Stimulated activated naive CD8-positive, alpha-beta T cell treated with anti-CD3 and anti-CD28 coated beads, Interleukin-15, amount 100 ng/mL, for 72 hours (primary cell): ENCODE measurements at places on chromosomes 3 and 15.

DNA sequence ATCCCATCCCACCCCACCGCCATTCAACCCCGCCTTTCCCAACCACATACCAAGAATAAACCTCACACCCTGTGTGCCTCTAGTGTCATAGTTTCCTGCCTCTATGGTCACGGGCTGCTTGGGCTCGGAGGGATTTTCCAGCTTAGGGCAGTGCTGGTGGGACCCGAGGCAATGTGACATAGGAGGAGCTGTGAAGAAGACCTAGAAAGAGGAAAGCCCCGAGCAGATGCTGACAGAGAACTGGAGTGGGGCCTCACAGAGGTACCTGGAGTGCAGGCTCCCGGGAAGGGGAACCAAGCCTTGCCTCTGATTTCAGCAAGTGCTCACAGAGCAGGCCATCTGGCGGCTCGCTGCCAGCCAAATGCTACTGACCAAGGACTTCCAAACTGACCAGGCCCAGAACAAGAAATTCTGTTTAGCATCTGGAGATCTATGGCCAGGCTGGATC is 27.5 kb downstream of the BHLHE40 start:
- peak; percentile 94 for DNase-seq

GRCh38 chr3:171749124-171749523 is 61.2 kb downstream of the PLD1 start:
- no peak for DNase-seq

GRCh38 chr3:107411056-107411455 is 33.8 kb downstream of the CCDC54 start:
- no peak for DNase-seq

DNA sequence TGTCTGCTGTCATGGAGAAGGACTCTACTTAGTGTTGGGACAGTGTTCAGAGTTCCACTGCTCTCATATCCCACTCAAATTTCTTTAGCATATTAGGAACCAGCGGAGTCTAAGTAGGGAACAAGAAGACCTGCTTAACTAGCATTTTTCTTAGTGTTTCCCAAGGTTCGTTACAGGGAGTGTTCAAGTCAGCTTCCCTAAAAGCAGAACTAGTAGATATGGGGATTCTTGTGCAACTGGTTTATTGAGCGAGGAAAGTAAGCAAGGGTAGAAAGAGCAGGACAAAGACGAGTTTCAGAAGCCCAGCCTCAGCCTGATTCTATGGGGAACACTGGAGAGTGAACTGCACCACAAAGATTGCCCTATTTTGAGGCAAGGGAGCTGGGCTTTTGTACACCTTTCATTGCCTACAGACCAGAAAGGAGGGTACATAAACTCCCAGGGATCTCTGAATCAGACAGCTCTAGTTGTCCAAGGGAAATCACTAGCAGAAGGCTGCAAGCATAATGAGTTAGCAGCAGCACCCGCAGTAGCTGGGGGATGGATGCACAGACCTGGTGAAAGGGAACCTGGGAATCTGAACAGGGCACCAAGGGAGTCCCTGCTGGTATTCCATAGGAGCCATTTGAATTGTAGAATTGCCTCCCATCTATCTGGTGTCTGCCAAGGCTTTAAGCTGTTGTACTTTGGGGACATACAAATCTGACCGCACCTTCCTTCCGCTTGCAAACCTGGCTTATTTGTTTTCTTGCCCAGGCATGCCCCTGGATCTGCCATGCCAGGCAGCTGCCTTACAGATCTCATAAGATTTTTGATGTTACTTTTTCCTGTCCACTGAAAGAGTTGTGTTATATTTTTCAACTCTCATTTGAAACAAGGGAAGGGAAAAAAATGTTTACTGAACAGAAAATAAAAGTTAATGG is 15.1 kb downstream of the CMTM7 start:
- no peak for DNase-seq

DNA sequence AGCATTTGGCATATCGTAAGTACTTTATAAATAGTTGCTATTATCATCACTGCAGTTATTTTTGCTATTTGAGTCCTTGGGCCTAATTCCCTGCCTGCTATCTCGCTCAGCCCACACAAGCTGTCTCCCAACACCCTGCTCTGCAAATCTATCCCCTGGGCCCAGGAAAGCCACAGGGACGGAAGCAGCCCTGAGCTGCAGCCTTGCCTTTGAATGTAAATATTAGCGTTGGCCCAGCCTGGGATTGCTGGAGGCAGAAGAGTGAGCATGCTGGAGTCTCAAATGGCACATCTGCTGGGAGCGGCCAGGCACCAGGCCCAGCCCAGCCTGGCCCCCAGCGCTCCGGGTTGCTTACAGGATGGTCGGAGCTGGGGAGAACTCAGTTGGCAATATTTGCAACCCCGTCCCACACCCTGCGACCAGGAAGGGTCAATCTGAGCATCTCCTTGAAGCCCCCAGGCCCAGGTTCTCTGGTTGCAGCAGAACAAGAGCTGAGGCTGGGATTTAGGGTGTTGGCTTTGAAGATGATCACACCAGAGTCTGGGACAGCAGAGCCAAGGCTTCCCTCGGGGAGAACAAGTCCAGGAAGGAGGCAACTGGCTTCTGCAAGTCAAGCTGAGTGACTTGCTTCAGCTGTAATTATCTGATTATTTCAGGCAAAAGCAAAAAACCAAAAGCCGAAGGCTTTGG is 529.6 kb downstream of the SHQ1 start:
- no peak for DNase-seq

GRCh38 chr3:187186375-187186774 is 10.9 kb upstream of the RTP1 start:
- no peak for DNase-seq

- DNase-seq, result no peak
Measured at GRCh38 chr15:99464137-99464536, 101.6 kb upstream of the MEF2A start.

GRCh38 chr3:8657804-8658305 is 13.3 kb upstream of the SSUH2 start:
- DNase-seq, result no peak

- DNase-seq, result no peak
Measured at GRCh38 chr3:76886761-76887500, 153.0 kb upstream of the ROBO2 start.
